ENCODE measurements at places on chromosomes 4 and X. TPM values are rescaled to one million over a fixed set of nuclear protein-coding genes. Genes with fewer than 3 reads are reported as not detected.

The GPRIN3 gene
- total RNA-seq: 2.1 TPM

The TLL1 gene
- 7.8 TPM for total RNA-seq

The LRCH2 gene
- total RNA-seq: 5.2 TPM

The RBPJ gene
- 17.6 TPM for total RNA-seq

The AKAP14 gene
- total RNA-seq: not detected

GRCh38 chrX:129025376-129025775 is 497.9 kb downstream of the SMARCA1 start:
- no peaks in the 10 kb centered on the region for H3K4me1 ChIP-seq
- H3K4me3 ChIP-seq: no peak overlapping the region
- H3K27me3 ChIP-seq: no peaks in the 10 kb centered on the region

- no peaks in the 10 kb centered on the region for H3K27me3 ChIP-seq
- no peak overlapping the region for H3K27ac ChIP-seq
- H3K4me1 ChIP-seq: no peaks in the 10 kb centered on the region
- H3K36me3 ChIP-seq: no peaks in the 10 kb centered on the region
- H3K4me3 ChIP-seq: no peak overlapping the region
Observed at GRCh38 chr4:86822136-86822535, 27.0 kb downstream of the SLC10A6 start.

DNA sequence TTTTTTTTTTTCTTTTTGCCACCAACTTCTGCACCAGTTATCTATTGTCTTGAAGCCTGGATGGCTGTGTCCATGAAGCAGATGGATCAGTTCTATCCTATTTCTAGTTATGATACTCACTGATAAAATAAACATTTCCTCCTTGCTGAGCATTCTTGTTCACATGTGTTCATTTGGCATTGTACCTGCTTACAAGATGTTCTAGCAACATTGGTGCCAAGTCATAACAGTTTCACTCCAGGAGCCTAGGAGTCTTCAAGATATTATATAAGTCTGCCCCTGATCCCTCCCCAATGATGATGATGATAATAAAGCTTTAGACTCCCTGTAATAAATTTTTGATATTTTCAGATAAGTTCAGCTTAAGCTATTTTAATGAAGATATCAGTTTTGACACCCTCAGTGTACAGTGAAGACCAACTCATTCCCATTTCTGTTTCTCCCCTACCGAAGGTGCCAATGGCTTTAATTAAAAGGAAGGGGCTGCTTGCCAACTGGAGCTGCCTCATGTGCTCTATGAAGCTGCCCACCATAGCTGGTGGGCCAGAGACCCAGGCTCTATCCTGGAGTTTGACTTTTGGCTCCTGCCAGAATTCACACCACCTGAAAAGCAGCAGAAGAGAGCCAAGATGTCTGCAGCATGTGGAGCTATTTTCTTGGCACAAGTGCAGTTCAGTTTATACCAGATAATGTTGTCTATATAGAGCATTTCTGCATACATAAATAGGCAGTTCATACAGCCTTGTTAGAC is 265.4 kb upstream of the TET2 start:
- no peaks in the 10 kb centered on the region for H3K36me3 ChIP-seq
- no peaks in the 10 kb centered on the region for H3K4me1 ChIP-seq
- no peaks in the 10 kb centered on the region for H3K27me3 ChIP-seq
- no peak overlapping the region for H3K4me3 ChIP-seq

DNA sequence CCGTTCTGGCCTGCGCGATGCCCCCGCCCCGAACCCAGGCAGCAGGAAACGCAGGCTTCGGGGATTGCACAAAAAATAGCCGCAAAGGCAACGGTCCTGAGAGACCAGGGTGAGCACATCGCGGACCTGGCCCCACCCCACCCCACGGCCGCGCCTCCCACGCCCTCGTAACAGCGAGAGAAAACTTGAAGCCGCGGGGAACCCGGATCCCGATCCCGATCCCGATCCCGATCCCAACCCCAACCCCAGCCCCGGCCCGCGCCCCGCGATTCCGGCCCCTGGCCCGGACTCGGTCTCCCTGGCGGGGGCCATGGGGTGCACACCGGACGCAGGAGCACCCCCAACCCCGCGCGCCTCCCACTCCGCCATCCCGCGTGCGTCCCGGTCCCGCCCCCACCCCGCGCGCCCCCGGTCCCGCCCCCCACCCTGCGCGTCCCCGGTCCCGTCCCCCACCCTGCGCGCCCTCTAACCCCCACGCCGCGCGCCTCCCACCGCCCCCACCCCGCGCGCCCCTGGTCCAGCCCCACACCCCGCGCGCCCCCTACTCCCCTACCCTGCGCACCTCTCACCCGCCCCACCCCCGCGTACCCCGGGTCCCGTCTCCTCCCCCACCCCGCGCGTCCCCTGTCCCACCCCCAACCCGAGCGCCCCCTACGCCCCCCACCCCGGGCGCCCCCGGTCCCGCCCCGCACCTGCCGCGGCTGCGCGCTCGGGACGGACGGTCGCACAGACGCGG is 29.0 kb downstream of the NOP14 start:
- H3K27ac ChIP-seq: peak overlapping the region; percentile 77
- peaks cover 24% of the 10 kb centered on the region for H3K36me3 ChIP-seq
- peaks cover 21% of the 10 kb centered on the region for H3K4me1 ChIP-seq
- no peak for DNase-seq

- no peaks in the 10 kb centered on the region for H3K27me3 ChIP-seq
- no peak overlapping the region for H3K4me3 ChIP-seq
- peaks cover 14% of the 10 kb centered on the region for H3K4me1 ChIP-seq
- no peak for DNase-seq
- H3K27ac ChIP-seq: no peak overlapping the region
Observed at GRCh38 chr4:38315286-38315685, 348.7 kb upstream of the KLF3 start.
